ENCODE measurements at places on chromosomes 3 and 15. TPM values are rescaled to one million over a fixed set of nuclear protein-coding genes. Genes with fewer than 3 reads are reported as not detected.

Gene TYRO3
- 166 TPM for polyA plus RNA-seq

DNA sequence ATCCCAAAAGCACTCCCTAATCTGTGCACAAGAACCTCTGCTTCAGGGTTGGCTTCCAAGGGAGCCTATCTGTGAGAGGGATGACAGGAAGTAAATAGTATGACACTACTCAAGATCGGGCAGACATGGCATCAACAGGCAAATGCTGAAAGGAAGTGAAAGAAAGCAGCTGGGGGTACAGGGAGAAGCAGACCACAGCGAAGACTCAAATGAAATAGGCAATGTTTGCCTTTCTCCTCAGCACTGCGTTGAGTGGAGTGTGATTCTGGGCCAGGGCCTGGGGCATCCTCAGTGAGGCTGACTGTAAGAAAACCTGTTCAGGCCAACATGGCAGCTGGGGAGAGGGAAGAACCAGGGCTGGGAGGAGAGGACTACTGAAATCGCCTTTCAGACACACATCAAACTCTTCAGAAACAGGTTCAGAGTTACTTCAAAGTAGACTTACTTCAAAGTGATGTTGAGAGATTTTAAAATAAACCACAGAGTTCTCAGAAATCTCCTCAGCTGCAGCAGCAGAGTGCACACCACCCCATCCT lies 96.6 kb downstream of the SLC9A9 start:
- no peak for DNase-seq

DNA sequence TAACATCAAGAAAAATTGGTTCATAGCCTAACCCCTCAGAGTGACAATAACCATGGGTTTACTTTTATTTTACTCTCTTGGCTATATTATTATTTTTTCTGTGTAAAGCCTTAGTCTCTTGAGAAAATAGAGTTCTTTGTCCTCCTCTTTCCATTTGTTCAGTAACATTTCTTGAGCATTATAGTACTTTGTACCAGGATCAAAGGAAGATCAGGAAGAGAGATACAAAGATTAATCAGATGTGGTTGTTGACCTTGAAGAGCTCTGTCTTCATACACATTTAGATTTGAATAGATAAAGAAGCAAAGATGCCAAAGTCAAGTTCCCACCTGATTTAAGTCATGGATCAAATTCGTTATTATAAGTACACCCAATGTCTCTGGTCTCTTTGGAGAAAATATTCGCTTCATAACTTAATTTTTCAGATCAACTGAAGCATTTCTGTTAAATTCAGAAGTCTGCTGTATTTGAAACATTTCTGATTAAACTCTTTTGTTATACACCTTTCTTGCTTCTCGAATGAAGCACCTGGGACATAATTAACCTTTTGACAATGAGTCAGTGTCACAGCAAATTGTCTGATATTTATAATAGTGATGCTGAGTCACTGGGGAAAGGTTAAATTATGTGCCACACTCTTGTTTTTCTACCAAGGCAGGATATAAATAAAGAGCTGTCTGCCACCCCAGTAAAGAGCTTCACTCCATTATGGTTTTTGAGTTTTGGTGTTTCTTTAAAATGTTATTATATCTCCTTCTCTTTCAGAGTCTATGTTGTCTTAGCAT lies 100.2 kb downstream of the GHSR start:
- no peak for DNase-seq

Gene MYO5A
- 8.0 TPM for polyA plus RNA-seq

GRCh38 chr15:79299841-79300235 lies 11.1 kb upstream of the TMED3 start:
- DNase-seq = no peak

Gene NDUFB5
- 185 TPM for polyA plus RNA-seq

DNA sequence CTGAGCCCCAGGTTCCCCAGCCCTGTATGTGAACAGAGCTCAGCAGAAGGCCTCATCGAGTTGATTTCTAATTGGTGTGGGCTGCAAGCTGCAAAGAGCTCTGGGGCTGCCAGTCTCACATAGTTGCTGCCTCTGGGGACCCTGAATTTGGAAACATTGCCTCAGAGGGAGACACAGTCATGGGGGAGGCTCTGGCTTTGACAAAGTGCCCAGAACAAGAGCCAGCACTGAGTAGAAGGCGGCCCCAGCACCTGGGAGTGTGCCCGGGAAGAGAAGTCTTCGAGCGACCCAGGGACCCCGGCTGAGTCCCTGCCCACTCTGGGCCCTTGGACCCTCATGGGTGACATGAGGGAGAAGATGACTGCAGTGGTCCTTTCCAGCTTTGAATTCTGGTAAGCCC lies 7.3 kb downstream of the NTRK3 start:
- DNase-seq = no peak

Gene RAB43
- polyA plus RNA-seq = 8.1 TPM

- DNase-seq = no peak
These were observed 36.7 kb downstream of the HMG20A start for GRCh38 chr15:77457191-77457904.

GRCh38 chr3:29415482-29416223 lies 134.8 kb downstream of the RBMS3 start:
- DNase-seq = no peak

Gene CD47
- 65.5 TPM for polyA plus RNA-seq

DNA sequence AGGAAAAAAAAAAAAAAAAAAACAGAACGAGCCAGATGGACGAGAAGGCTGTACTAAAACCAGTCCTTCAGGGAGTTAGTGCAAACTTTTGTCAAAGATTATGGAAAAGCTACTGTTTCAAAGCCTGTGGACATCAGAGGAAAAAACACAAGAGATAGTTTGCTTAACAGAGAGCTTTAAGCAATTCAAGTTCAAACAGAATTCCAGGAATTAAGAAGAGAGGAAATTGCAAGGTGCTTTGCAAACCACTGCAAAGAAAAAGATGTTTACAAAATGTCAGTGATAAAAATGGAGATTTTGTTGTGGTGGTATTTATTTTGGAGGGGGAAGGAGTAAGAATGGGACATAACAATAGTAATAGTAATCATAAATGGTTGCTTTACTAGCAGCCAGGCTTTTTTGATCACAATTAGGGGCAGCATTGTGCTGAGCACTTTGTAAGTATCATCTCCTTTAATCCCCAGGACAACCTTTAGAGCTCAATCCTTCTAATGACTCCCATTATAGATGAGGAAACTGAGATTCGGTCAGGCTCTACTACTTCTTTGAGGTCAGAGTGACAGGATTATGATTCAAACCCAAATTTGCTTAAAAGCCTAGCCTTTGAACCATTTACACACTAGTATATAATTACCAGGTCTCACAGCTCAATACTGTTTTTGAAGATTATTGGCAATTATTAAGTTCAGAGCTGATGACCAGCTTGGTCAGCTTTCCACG lies 22.4 kb upstream of the ARHGEF3 start:
- no peak for DNase-seq

GRCh38 chr3:10574101-10574620 lies 68.8 kb upstream of the ATP2B2 start:
- DNase-seq = no peak

- DNase-seq = no peak
These were observed 19.8 kb downstream of the MAPKBP1 start for GRCh38 chr15:41794081-41794480.

- no peak for DNase-seq
These were observed 146.5 kb upstream of the UBE2E1 start for GRCh38 chr3:23659274-23659673.

Gene RTP1
- not detected for polyA plus RNA-seq

DNA sequence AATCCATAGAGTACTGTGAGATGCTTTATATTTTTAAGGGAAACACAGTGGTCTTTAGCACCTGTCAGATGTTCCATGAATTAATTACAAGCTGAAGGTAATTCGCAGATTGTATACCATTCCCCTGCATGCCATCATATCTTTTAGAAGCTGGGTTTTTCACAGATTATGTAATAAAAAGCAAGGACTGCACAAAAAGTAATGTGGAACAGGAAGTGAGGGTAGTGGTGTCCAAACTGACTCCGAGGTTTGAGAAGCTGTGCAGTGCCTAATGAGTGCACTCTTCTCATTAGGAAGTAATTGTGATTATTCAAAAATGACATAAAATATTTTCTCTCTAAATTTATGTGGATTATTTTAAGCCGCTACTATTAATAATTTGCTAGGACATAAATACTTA lies 123.2 kb downstream of the GOLIM4 start:
- no peak for DNase-seq

DNA sequence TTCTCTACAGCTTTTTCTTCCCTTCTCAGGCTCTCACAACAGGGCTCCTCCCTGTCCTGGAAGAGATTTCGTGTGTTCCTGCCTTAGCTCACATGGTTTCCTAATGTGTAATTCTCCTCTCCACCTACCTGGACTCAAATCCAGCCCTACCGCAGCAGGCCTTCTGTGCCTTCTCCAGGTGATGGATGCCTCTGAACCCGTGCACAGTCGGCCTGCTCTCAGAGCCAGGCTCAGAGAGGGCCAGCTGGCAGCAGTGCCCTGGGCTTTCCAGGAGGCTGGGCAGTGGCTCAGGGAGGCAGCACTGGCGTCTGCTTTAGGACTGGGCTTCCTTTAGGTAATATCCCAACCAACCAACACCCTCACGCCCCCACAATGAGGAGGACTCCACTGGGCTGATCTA lies 123.2 kb upstream of the TMC3 start:
- no peak for DNase-seq

GRCh38 chr15:85947936-85948335 lies 131.7 kb upstream of the AGBL1 start:
- no peak for DNase-seq

DNA sequence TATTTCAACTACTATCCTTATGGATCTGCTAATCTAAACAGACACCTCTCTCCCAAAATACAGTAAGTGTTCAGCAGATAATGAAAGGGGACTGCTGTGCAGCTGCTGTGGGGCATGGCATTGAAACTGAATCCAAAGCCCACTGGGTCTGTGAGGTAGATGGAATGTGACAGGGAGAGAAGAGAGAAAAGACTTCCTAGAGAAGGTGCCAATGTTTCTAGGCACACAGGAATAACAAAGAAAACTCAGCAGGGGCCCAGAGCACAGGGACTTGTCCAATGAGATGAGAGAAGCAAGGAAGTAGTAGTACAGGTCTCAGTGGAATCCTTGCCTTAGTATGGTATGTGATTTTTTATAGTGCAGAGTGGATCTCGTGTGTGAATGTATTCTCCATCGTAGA lies 457.8 kb downstream of the IL5RA start:
- no peak for DNase-seq

GRCh38 chr3:40765884-40766283 lies 241.1 kb downstream of the ZNF621 start:
- no peak for DNase-seq

Gene CX3CR1
- polyA plus RNA-seq = 5.0 TPM
